ENCODE measurements at places on chromosomes 12 and 14.

DNA sequence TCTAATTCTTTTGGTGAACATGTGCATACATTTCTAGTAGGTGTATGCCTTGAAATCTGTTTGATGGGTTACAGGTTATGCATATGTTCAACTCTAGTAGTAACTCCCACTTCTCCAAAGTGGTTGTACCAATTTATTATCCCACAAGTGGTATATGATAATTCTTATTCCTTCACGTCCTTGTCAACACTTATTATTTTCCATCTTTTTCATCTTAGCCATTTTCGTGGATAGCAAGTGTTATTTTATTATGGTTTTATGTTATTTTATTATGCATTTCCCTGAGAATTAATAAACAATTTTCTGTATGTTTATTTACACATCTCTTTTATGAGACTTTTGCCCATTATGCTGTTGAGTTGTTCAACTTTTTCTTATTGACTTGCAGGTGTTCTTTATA lies 11.2 kb upstream of the AMIGO2 start:
- no peak for DNase-seq

DNA sequence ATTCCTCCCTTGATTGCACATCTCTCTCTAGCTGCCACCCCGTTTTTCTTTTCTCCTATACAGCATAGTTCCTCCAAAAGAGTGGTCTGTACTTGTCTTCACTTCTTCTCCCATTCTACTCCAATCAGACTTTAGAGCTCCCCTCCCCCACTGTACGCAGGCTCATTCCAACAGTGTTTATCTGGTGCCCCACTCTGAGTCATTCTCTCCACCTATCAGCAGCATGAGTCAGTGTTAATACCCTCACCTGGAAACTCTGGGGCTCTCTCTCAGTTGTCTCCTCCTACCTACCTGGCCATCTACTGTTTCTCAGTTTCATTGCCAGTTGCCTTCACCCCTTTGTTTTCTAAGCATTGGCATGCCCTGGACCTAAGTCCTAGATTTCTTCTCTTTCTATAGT lies 175.1 kb upstream of the ARHGAP5 start:
- DNase-seq: no peak

DNA sequence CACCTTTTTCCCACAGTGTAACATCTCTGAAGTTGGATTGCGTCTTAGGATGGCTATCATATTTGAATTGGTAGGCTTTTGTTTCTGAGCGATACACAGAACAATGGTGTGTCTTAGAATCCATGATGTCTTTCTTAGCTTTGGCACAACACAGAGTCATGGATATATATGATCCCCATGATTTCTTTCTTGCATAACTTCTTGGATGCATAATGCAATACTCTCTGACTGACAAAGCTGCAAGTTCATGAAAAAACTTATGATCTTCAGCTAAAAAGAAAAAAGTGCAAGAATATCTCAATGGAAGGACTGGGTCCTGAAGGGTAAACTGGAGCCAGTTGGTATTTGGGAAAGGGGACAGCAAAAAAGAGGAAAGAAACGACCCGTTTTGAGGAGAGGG lies 48.1 kb downstream of the VWF start:
- DNase-seq: no peak

DNA sequence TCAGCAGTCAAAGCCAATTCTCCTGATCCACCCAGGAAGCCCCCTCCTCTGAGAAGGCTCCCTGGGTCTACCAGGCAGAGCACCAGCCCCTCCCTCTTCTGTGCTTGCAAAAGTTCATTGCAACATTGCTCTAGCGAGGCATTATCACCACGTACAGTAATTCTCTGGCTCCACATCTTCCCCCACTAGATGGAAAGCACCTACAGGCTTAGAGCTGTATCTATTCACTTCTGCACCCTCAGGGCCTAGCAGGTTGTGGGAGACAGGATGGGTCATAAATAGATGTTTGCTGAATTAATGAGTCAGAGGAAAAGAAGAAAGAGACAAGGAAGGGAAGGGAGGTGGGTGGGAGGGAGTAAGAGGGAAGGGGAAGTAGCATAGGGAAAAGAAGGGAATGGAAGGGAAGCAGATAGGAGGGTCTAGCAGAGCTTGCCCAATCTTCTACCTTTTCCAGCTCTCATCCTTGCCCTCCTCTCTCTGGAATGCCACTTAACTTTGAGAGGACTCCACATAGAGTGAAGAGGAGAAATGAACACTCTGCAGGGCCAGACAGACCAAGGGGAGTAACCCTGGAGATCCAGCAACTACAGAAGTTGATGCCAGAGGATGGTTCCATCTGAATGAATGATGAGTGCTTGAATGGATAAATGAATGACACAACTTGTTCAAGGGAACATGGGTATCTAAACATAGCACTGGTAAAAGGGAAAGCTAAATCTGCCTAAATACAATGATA lies 42.0 kb upstream of the NT5DC3 start:
- no peak for DNase-seq

GRCh38 chr14:96167224-96168148 lies 37.2 kb upstream of the BDKRB2 start:
- DNase-seq: no peak

- DNase-seq: no peak
Measured at GRCh38 chr12:122199484-122200355, 3.8 kb upstream of the B3GNT4 start.

- DNase-seq: no peak
Measured at GRCh38 chr12:75257510-75257909, 47.9 kb upstream of the KCNC2 start.
